ENCODE measurements at places on chromosomes 5 and 9.

- no peak for DNase-seq
Observed at GRCh38 chr9:130682421-130683121, 11.0 kb upstream of the EXOSC2 start.

DNA sequence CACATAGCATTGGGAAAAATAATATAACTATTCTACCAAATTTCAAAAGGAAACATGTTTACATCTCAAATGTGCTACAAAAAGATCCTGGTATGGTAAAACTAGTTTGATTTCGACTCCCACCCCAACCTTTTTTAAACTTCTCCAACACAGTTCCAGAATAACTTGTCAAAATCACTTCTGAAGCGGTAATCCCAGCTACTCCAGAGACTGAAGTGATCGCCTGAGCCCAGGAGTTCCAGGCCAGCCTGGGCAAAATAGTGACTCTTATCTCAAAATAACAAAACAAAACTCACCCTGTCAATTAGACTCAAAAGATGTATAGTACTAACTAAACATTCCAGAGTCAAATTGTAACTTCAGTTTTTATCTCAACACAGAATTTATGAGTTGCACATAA lies 71.3 kb upstream of the RNF38 start:
- no peak for DNase-seq

DNA sequence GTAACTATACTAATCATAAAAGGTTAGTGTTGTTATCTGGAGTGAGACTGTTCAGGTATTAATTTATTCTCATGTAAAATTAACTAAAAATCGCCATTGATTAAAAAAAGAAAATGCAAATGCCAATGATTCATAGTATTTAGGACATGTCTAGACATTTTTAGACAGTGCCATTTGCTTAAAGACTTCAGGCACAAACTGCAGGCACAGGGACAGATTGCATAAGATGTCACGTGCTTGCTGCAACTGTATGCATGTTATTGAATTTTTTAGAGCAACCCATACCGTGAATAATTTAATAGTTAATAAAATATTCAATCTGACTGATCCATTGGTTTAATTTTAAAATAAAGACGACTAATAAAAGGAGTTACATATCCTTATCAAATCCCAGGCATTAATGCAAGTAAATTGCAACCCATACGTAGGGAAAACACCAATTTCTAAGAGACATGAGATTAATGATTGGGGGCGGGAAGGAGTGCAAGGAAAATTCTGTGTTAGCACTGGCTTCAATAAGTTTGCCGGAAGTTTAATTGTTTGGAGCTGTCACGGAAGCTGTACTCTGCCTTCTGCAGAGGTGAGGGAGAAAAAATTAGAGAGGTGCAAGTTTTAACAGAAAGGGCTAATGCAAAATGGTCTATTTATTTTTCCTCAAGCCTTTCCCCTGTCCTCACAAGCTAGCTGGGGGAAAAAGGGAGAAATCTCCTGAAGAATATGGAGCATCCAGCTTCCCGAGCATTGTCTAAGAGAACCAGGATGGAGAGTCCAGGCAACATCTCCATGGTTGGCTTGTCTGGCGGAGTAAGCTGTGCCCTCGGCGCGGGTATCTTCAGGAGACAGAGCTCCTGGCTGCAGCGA lies 2.9 kb downstream of the EDIL3 start:
- no peak for DNase-seq

- no peak for DNase-seq
Observed at GRCh38 chr5:138699482-138699881, 53.7 kb upstream of the CTNNA1 start.

DNA sequence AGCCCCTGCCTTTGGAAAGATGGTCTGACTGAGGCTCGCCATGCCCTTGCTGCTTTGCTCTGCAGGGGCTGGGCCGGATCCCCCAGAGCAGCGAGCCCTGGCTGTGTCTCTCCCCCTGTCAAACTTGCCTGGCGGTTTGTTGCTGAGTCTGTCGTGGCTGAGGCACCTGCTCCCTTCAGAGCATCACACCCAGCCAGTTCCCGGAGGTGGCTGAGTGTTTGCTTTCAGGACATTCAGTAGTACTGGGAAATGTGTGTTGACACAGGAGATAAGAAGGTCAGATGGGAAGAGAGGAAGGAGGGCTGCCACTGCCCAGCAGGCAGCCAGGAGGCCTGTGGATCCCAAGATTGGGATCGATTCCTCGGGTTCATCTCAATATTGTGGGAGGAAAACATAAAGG lies 62.9 kb downstream of the GADD45G start:
- DNase-seq = no peak

DNA sequence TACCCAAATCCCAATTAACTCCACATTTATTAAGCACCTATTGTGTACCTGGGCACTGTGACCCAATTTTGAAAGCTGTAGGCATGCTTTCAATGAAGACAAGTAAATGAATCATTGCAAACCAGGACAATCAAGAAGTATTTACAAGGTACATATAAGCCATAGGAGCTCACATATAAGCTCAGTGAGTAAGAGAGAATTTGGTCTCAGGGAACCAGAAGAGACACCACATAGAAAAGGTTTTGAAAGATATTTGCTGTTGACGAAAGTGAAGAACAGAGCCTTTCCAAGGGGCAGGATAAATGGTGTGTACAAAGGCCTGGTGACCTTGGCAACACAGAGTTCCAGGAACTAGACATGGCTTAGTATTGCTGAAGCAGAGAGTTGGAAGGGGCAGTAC lies 187.6 kb downstream of the CD180 start:
- no peak for DNase-seq

GRCh38 chr5:177382423-177383029 lies 1.7 kb upstream of the SLC34A1 start:
- no peak for DNase-seq

GRCh38 chr9:4701526-4701925 lies 22.2 kb downstream of the CDC37L1 start:
- DNase-seq = no peak

GRCh38 chr5:106380736-106381135 lies 1290.0 kb downstream of the EFNA5 start:
- DNase-seq = no peak

DNA sequence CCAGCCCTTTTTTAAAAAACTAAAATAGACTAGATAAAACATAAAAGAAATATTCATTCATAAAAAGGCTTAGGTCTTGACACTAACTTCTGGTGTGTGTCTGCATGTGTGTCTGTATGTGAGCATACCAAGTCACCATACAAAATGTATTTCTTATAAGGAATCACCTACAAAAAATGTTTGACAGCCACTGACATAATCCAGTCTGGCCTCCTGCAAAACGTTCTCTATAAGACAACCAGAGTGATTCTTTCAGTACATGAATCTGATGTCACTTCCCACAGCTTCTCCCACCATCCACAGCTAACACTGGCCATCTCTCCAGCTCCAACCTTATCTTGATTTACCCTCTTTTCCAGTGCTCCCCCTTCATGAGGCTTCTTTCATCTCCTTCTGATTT lies 192.3 kb downstream of the TLE1 start:
- DNase-seq = no peak

GRCh38 chr9:92208693-92209524 lies 84.6 kb downstream of the IARS1 start:
- no peak for DNase-seq

DNA sequence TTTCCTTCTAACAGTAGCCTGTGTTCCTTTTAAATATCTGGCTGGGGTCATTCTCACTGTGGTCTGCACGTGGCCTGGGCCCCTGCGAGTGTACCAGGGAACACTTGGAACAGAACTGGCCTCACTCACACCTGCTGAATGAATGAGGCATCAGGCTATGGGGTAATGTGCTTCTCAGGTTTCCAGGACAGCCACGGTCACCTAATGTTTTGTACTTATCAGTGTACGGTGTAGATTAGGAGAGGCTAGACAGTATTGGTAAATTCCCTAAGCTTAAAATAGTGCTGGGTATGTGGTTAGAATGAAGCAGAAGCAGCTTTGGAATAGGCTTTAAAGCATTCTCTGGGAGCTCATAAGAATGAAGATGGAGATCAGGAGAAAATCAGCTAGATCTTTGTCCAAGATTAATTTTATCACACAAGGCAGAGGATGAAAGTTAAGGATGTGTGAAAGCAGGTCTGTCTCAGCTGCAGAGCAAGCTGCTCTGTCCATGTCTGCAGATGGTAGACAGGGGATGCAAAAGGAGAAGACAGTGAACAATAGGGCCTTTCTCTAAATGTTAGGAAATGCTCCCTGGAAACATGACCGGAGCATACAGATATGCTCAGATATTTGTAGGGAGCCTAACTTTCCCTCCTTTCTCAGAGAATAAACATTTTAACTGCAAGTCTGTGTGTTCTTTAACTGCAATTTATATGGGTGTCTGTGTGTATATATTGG lies 267.5 kb downstream of the NR3C1 start:
- no peak for DNase-seq

DNA sequence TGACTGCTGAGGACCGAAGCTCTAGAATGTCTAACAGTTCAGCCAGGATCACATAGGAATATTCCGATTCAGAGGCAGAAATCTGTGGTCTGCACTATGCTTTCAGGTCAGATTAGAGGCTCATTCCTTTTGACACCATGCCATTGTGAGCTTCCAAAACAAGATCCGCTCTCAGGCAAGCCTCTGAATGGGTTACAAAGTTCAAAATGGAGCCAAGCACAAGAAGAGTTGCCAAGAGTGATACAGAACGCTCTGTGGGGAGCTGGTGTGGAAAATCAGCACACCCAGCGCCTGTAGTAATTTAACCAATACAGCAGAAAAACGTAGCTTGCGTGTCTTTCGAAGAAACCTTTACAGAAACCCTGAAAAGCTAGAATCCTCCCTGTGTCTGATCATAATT lies 33.3 kb upstream of the FAT2 start:
- DNase-seq = no peak

GRCh38 chr9:93053781-93054331 lies 4.6 kb upstream of the SUSD3 start:
- no peak for DNase-seq

GRCh38 chr9:119283078-119283794 lies 86.0 kb downstream of the BRINP1 start:
- no peak for DNase-seq

GRCh38 chr5:55918087-55919035 lies 67.2 kb downstream of the IL31RA start:
- DNase-seq = no peak

- no peak for DNase-seq
Observed at GRCh38 chr5:72079288-72079687, 28.0 kb upstream of the MAP1B start.

GRCh38 chr9:134422301-134423090 lies 96.2 kb downstream of the RXRA start:
- DNase-seq = no peak

GRCh38 chr5:11281842-11282241 lies 520.8 kb upstream of the DAP start:
- no peak for DNase-seq
